ENCODE measurements at places on chromosomes 1 and 21.

DNA sequence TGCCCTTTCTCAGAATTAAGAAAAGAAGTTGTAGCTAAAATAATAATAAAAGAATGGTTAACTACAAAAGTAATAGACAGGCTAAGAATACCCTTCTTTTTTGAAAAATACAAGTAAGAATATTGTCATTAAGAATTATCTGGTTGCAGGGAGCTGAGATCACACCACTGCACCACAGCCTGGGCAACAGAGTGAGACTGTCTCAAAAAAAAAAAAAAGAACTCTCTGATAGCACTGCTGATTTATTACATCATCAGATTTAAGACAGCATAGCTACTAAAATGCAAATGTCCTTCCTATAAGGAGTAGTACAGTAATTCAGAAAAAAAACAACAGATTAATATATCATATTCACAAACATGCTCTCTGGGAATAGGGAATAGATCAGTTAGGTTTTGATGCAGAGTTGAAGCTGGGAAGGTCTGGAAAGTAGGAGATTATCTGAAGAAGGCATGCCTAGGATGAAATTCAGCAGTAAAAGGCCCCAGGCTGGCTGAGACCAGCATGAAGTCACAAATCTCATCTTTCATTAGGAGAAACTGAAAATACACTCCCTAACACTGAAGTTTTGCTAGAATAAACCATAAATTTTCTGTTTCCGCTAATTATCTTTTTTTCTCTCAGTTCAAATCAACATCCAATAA is 30.7 kb upstream of the ANGPTL1 start:
- H3K27me3 ChIP-seq: no peaks in the 10 kb centered on the region
- H3K4me1 ChIP-seq: no peaks in the 10 kb centered on the region
- H3K4me3 ChIP-seq: no peak overlapping the region
- H3K36me3 ChIP-seq: no peaks in the 10 kb centered on the region
- H3K27ac ChIP-seq: no peak overlapping the region

- no peak overlapping the region for H3K27ac ChIP-seq
- H3K36me3 ChIP-seq: peaks cover 6% of the 10 kb centered on the region
- H3K27me3 ChIP-seq: no peaks in the 10 kb centered on the region
- no peak overlapping the region for H3K4me3 ChIP-seq
- no peaks in the 10 kb centered on the region for H3K4me1 ChIP-seq
These were observed 58.7 kb downstream of the NRDC start for GRCh38 chr1:51819810-51820209.

GRCh38 chr1:1541956-1542765 is 1.7 kb upstream of the TMEM240 start:
- H3K27ac ChIP-seq: no peak overlapping the region
- no peak for DNase-seq
- no peaks in the 10 kb centered on the region for H3K36me3 ChIP-seq
- peaks cover 10% of the 10 kb centered on the region for H3K4me1 ChIP-seq

DNA sequence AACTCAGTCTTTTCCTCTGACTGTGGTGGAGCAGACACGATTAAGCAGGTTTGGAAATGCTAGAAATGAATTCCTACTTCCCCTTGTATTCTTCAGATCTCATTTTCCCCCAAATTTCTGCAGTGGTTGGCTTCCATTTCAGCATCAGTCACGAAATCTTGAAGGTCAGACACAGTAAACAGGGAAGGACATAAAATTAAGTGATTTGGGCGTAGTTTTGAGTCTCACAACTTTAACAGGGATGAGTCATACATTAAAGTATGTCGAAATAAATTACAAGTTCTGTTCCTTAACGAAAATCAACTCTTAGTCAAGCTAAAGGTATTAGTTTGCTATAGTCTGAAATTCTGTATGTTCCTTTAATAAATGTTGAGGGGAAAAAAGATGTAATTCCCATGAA is 61.1 kb downstream of the HNRNPR start:
- no peak overlapping the region for H3K27ac ChIP-seq
- H3K4me3 ChIP-seq: no peak overlapping the region
- no peak for DNase-seq

DNA sequence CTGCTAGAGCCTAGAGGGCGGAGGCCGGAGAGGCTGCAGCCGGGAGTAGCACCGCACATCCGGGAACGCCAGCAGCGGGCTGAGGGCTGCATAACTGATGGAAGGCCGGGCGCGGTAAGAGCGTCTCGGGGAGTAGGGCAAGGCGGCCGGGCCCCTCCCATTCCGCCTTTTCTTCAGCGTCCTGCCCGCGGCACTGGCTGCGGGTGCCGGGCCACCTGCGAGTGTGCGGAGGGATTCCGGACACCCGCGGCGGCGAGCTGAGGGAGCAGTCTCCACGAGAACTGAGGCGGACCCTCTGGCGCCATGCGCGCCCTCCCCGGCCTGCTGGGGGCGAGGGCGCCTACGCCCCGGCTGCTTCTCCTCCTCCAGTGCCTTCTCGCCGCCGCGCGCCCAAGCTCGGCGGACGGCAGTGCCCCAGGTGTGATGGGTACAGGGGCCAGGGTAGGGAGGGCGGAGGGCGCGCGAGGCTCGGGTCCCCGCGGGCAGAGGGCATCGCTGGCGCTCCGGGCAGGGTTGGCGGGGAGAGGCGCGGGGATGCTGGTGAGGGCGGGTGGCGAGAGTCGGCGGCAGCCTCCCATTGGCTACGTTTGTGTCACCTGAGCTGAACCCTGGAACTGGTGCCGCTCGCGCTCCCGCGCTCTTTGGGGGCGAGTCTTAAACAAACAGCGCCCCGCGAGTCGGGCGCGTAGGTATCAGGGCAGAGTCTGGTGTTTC is 334.4 kb downstream of the SRGAP2C start:
- peak overlapping the region; percentile 18 for H3K27ac ChIP-seq
- peak; percentile 55 for DNase-seq
- no peaks in the 10 kb centered on the region for H3K27me3 ChIP-seq
- H3K4me1 ChIP-seq: no peaks in the 10 kb centered on the region

DNA sequence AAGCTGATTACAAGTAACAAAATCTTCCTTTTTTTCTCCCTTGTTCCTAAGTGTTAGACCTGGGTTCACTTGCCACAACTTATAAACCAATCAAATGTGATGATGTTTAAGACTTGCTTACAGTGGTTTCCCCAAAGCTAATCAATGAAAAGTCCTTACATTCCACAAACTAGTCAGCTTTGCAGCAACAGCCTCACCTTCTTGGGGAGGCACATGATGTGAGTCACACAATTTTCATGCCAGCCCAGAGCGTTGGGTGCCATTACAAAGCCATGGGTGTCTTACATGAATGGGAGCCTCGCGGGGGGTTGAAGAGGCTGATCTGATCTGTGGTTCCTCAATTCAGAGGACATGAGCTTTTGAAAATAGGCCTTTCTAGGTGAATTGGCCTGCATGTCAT is 91.6 kb upstream of the UBE2U start:
- no peaks in the 10 kb centered on the region for H3K4me1 ChIP-seq
- no peaks in the 10 kb centered on the region for H3K36me3 ChIP-seq
- no peak for DNase-seq
- no peak overlapping the region for H3K27ac ChIP-seq
- H3K4me3 ChIP-seq: no peak overlapping the region

DNA sequence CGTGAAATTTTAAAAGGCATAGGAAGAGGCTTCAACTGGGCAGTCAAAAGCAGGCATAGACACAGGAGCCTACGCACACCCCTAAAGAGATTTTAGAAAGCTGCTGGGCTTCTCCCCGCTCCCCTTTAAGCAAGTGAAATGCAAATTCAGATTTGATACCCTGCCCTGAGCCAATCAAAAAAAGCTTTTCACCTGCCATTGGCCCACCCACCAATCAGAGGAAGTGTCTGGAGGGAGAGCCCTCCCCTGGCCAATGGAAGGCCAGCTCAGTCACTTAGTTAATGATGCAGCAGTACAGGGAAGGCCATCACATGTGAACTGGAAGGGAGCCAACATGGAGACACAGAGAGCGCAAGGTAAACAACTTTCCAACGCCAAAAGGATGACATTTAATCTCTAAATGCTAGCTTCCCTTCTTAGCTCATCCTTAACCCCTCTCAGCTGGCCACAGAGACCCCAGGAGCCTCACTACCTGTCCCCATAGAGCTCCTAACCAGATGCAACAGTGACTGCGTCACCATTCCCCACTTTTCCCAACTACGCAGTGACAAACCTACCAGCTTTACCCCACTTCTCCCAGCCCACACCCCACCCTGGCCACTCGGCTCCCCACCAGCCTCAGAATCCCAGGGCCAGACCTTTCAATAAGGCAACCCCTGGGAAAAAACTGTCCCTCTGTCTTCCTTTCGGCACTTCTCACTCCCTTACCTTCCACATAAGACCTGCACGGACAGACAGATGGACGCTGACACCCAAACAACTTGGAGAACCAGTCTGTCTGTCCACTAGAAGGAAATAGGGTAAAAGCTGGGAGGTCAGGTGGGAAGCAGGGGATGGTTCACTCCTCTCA is 71.0 kb downstream of the CD46 start:
- H3K27me3 ChIP-seq: no peaks in the 10 kb centered on the region
- no peak for DNase-seq
- peak overlapping the region; percentile 76 for H3K4me3 ChIP-seq

- no peak overlapping the region for H3K4me3 ChIP-seq
- no peak for DNase-seq
- H3K4me1 ChIP-seq: no peaks in the 10 kb centered on the region
- no peak overlapping the region for H3K27ac ChIP-seq
- no peaks in the 10 kb centered on the region for H3K36me3 ChIP-seq
These were observed 122.3 kb upstream of the GRIK3 start for GRCh38 chr1:37156646-37157045.

- no peak overlapping the region for H3K4me3 ChIP-seq
- no peak overlapping the region for H3K27ac ChIP-seq
- no peaks in the 10 kb centered on the region for H3K27me3 ChIP-seq
- H3K36me3 ChIP-seq: no peaks in the 10 kb centered on the region
These were observed 81.3 kb upstream of the DUSP10 start for GRCh38 chr1:221823149-221823548.

DNA sequence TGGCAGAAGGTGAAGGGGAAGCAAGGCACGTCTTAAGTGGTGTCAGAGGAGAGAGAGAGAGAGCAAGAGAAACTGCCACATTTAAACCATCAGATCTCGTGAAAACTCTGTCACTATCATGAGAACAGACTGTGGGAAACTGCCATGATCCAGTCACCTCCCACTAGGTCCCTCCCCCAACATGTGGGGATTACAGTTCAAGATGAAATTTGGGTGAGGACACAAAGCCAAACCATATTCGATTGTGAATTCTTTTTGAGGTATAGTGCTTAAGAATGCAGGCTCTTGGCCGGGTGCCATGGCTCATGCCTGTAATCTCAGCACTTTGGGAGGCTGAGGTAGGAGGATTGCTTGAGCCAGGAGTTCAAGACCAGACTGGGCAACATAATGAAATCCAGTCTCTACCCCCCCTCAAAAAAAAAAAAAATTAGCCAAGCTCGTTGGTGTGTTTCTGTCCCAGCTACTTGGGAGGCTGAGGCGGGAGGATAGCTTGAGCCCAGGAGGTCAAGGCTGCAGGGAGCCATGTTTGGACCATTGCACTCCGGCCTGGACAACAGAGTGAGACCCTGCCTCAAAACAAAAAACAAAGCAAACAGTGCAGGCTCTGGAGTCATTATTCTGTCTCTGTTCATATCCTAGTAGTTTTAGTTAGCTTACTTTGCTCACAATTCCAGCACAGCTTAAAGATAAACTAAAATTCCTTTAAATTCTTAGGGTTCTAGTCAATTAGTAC is 6.0 kb downstream of the ZCCHC17 start:
- no peaks in the 10 kb centered on the region for H3K27me3 ChIP-seq
- H3K36me3 ChIP-seq: no peaks in the 10 kb centered on the region
- no peak overlapping the region for H3K4me3 ChIP-seq
- no peak for DNase-seq
- H3K27ac ChIP-seq: no peak overlapping the region
- no peaks in the 10 kb centered on the region for H3K4me1 ChIP-seq

- no peak overlapping the region for H3K27ac ChIP-seq
- H3K36me3 ChIP-seq: no peaks in the 10 kb centered on the region
- peak; percentile 43 for DNase-seq
- no peaks in the 10 kb centered on the region for H3K27me3 ChIP-seq
- peaks cover 3% of the 10 kb centered on the region for H3K4me1 ChIP-seq
- H3K4me3 ChIP-seq: no peak overlapping the region
These were observed 10.4 kb upstream of the GJA8 start for GRCh38 chr1:147892216-147892615.

GRCh38 chr1:229196404-229197264 is 74.3 kb upstream of the RAB4A start:
- no peak for DNase-seq
- no peak overlapping the region for H3K4me3 ChIP-seq
- H3K27me3 ChIP-seq: no peaks in the 10 kb centered on the region

DNA sequence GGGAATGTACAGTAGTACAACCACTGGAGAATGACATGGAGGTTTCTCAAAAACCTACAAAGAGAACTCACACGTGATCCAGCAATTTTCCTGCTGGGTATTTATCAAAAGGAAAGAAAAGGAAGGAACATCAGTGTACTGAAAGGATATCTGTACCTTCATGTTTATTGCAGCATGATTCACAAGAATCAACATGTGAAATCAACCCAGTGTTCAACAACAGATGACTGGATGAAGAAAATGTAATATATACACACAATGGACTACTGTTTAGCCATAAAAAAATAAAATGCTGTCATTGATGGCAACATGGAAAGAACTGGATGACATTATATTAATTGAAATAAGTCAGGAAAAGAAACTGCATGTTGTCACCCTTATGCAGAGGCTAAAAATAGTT is 19.0 kb upstream of the CYP4A11 start:
- no peak overlapping the region for H3K27ac ChIP-seq
- no peaks in the 10 kb centered on the region for H3K27me3 ChIP-seq
- DNase-seq: no peak
- H3K4me1 ChIP-seq: no peaks in the 10 kb centered on the region
- no peaks in the 10 kb centered on the region for H3K36me3 ChIP-seq

- H3K36me3 ChIP-seq: no peaks in the 10 kb centered on the region
- no peaks in the 10 kb centered on the region for H3K27me3 ChIP-seq
- no peaks in the 10 kb centered on the region for H3K4me1 ChIP-seq
- no peak overlapping the region for H3K4me3 ChIP-seq
These were observed 94.4 kb downstream of the COLGALT2 start for GRCh38 chr1:183942933-183943693.

DNA sequence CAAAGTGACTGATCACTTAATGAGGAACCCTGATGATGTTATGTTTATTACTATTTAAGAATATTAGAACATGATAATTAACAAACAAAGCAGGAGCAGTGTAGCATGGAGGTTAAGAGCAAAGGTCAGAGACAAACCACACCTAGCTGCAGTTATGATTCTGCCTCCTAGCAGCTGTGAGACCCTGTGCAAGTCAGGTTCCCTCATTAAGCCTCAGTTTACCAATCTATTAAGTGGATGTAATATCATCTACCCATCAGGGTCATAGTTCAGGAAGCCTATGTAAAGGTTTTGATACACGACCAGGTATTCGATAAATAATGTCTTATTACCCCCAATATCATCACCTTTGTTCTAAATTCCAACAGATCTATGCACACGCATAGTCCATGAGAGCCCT is 32.0 kb downstream of the DUSP10 start:
- no peak overlapping the region for H3K27ac ChIP-seq
- DNase-seq: no peak
- H3K4me1 ChIP-seq: peaks cover 32% of the 10 kb centered on the region
- H3K27me3 ChIP-seq: no peaks in the 10 kb centered on the region

All from lung (tissue), 17 donors.